ENCODE measurements at places on chromosomes 7 and 10.

GRCh38 chr7:80781146-80781545 lies 137.7 kb downstream of the SEMA3C start:
- no peak for DNase-seq

GRCh38 chr10:49526619-49527018 lies 12.3 kb downstream of the ERCC6 start:
- no peak for DNase-seq

GRCh38 chr10:4331150-4331549 lies 494.9 kb upstream of the AKR1E2 start:
- no peak for DNase-seq

DNA sequence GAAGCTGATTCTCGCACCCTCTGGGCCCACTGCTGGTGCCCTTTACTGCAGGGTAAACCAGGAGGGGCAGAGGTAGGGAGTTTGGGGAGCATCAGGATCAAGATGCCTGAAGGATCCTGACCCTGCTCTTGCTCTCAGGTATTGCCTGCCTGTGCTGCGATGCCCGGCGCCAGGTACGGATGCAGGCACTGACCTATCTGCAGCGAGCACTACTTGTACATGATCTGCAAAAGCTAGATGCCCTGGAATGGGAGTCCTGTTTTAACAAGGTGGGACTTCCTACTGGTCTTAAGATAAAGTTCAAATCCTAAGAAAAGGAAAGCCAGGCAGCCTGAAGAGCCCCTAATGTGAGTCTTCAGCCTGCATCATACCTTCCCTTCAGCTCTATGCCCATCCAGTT lies 16.1 kb upstream of the NFKB2 start:
- DNase-seq: no peak

DNA sequence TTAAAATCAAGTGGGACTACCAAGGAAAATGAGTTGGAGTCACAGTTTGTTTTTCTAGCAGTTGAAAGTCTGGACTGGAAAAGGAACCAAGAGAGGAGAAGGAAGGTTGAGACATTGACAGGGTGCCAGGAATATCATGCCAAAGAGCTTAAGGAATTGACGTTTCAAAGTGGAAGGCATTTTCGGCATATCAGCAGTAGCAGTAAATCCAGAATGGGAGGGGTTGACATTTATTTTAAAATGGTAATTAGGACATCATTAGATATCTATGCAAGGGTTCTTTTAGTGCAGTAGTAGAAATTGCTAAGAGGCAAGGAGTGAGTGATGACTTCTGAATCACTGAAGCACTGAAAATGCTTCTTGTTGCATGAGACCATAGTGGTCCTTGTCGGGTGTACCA lies 335.9 kb upstream of the PLXDC2 start:
- no peak for DNase-seq

DNA sequence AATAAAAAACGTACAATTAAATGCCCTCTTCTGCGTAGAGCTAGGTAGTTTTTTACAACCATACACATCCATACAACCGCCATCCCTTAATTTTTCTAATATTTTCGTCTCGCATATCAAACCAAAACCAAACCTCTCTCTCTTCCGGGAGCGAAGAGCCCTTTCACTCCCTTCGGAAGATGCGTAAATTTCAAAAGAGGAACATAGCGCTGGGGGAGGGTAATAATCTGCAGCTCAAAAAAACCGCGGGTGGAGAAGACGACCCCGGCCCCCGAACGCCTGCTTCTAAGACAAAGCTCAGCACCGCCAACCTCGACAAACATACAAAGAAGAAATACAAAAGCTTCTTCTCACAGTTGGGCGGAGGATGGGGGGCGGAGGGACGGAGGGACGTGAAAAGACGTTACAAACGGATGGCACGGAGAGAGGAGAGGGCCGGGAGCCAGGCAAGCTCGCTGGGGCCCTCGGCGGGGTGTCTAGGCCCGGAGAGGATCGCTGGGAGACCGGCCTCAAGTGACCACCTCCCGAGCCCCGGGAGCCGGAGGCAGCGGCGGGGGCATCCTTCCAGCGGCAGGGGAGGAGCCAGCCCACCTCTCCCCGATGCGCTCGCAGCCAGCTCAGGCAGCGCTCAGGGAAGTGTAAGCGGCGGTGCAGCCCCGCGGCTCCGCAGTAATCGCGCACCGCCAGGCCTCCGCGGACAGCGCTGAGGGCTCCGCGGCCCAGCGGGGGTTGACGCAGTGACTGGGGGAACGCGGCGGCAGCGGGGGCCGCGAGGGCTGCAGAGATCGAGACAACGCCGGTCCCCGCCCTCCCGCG lies 851 bp downstream of the MKRN1 start:
- peak; percentile 86 for DNase-seq

DNA sequence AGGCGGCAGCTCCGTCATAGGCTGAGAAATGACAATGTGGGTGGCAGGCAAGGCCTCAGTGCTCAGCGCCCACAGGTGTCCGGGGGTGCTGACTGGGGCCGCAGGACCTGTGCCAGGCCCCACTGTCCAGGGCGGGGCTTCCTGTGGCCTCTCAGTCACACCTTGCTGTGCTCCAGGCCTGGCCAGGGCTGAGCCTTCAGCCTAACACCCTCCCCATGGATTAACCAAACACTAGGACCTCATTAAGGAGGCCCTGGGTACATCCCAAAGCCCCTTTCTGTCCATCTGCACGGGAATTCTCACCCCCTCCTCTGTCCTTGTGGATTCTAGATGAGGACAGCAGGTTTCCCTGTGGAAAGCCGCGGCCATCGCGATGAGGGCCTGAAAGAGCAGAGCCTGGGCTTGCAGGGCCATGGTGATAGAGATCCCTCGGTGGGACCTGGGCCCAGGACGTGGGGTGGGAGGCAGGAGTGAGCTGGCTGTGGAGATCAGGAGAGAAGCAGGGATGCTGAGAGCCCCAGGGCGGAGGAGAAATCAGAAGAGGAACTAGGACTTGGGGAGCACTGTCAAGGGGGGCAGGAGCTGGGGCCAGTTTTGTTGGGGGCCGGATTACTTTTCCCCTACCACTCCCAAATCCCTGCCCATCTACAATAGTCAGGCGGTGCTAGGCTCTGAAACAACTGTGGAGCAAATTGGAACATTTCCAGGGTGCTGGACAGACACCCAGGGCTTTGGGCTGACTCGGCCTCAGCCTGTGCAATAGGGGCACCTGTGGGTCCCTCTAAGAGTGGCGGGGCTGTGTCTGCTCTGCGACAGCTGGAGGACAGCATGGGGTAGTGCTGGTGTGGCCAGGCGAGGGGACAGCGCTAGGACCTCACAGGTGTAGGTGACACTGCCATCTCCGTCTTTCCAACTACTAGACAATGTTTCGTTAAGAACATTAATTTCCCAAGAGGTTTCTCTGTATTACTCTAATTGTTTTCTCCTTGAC lies 23.3 kb upstream of the MNX1 start:
- no peak for DNase-seq

- no peak for DNase-seq
These were observed 39.4 kb downstream of the CCDC71L start for GRCh38 chr7:106621393-106622132.

- no peak for DNase-seq
These were observed 8.8 kb downstream of the TRIM8 start for GRCh38 chr10:102653060-102653459.

DNA sequence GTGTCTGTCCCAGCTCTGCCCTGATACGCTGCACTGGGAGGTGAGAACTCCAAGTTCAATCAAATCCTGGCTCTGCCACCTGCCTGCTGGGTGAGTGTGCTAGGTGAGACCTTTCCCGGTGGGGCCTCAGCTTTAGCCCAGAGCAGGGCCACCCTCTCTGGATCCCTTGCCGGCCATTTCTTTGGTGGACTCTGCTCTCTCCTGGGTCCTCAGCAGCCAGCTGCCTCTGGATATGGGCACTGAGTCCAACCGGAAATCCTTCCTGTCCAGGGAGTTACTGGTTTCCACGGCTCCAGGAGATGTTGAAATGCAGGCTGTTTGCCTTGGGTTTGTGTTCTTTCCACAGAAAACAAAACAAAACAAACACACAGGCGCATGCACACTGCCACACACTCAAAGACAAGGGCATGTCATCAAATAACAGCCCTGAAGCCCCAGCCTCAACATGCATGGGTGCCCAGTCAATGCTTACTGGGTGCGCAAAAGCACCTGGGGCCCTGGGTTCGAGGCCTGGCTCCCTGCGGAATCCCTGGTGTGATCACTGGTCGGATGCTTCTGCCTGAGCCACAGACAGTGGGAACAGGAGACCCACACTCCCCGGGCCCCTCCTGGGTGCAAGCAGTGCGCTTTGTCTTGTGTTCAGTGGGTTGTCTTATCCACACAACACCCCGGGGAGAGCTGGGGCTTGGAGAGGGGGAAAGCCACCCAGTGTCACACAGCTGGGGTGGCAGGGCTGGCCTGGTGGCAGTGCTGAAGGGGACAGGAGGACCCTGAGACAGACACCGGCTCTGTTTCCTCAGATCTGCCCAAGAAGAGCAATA lies 33.1 kb downstream of the PPIF start:
- no peak for DNase-seq

GRCh38 chr10:28714401-28715053 lies 37.2 kb downstream of the BAMBI start:
- no peak for DNase-seq

GRCh38 chr10:130844310-130844709 lies 467.2 kb downstream of the TCERG1L start:
- DNase-seq: no peak

GRCh38 chr7:139078399-139078798 lies 31.1 kb downstream of the ZC3HAV1 start:
- DNase-seq: no peak

GRCh38 chr10:61904733-61905725 lies 3.5 kb downstream of the ARID5B start:
- DNase-seq: peak; percentile 16

- peak; percentile 33 for DNase-seq
These were observed 4.5 kb downstream of the RBP4 start for GRCh38 chr10:93596539-93596938.

- DNase-seq: no peak
These were observed 153.0 kb upstream of the PDE1C start for GRCh38 chr7:32223071-32223650.

GRCh38 chr7:131188367-131189339 lies 139.0 kb upstream of the MKLN1 start:
- no peak for DNase-seq

GRCh38 chr7:82904871-82905270 lies 257.8 kb downstream of the PCLO start:
- DNase-seq: no peak

GRCh38 chr7:132759482-132760243 lies 183.4 kb upstream of the PLXNA4 start:
- DNase-seq: no peak

GRCh38 chr10:133439517-133440461 lies 14.0 kb upstream of the SCART1 start:
- no peak for DNase-seq

GRCh38 chr10:19592276-19592675 lies 224.0 kb upstream of the PLXDC2 start:
- DNase-seq: no peak

- DNase-seq: no peak
These were observed 28.8 kb upstream of the ZNF488 start for GRCh38 chr10:47412869-47413268.
